ENCODE measurements at places on chromosomes 7 and 10.

DNA sequence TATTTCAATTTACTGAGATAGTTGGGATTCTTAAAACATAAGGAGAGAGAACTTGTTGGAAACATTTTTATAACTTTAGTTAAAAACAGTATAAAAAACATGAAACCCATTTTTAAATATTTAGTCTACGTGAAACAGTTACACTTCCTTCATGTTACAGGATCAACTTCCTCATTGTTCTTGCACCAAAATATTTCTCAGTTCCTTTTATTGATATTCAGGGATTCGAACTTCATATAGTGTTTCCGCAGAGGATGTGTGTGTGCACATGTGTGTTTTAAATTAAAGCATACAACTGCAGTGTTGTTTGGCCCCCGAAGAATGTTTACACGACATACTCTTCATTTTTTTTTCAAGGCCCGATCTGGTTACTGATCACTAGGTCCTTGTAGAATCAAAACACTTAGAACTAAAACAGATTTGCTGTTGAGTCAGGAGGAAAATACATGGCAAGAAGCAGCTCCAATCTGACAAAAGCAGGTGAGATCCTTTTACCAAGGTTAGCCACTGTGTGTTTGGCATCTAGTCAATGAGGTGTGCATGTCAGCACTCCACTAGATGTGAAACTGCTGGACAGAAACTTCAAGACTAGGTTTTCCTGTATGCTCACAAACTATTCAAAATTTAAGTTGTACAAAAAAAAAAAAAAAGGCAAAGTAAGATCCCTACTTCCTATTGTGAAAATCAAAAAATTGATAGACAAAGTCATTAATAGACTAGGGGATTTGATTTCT lies 60.4 kb downstream of the INSYN2A start:
- DNase-seq: no peak

DNA sequence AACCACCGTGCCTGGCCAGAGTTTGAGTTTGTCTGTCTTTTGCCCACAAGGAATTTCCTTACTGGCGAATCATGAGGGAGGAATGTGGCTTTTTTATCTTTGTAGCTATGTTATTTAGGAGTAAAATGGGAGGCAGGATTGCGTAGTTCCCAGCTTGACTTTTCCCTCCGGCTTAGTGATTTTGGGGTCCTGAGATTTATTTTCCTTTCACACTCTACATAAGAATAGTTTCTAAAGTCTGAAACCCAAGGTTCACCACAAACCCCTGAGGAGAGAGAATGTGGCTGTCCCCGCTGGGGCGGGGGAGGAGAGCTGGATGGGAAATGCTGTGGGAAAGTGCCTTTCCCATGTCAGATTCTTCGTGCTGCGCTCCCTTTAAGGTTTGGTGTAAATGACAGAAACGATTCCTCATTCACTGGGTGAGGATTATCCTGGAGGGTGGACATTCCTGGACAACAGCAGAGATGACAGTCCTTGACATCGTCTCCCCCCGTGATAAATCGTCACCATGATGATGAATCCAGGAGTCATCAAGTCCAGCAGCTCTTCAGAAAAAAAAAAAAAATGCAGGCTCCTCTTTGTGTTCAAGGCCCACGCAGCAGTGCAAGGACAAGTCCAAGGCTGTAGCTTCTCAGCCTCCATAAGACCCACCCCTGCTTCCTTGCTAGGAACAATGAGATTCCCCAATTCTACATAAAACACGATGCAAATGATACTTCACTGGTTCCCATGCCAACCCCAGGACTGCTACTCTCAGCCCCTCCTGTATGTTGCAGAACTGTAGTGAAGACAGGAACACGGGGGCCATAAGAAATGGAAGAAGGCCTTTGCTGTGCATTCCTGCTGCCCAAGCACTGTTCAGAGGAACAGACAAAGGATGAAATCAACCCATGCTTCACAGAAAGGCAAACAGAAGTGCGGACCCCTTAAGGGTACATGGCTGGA lies 233.1 kb downstream of the CCDC3 start:
- no peak for DNase-seq

DNA sequence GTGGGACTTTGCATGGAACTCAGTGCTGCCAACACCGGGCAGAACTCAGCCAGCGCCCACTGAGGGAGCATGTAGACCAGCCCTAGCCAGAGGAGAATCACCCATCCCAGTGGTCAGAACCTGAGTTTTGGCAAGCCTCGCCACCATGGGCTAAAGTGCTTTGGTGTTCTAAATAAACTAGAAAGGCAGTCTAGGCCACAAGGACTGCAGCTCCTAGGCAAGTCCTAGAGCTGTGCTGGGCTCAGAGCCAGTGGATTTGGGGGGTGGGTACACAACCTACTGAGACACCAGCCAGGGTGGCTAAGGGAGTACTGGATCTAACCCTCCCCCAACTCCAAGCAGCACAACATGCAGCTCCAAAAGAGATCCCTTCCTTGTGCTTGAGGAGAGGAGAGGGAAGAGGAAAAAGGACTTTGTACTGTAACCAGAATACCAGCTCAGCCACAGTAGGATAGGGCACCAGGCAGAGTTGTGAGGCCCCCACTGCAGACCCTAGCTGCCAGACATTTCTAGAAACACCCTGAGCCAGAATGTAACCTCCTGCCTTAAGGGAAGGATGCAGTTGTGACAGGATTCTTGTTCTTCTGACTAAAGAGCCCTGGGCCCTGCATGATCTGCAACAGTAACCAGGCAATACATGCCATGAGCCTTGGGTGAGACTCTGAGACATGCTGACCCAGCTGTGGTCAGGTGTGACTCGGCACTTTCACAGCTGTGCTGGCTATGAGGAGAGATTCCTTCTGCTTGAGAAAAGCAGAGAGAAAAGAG lies 24.4 kb downstream of the GSDME start:
- DNase-seq: no peak

- no peak for DNase-seq
Measured at GRCh38 chr7:116672596-116673456, 830 bp downstream of the MET start.
